ENCODE measurements at places on chromosomes 3 and 15.

GRCh38 chr3:154113609-154114008 is 7.6 kb upstream of the ARHGEF26 start:
- no peak for DNase-seq

DNA sequence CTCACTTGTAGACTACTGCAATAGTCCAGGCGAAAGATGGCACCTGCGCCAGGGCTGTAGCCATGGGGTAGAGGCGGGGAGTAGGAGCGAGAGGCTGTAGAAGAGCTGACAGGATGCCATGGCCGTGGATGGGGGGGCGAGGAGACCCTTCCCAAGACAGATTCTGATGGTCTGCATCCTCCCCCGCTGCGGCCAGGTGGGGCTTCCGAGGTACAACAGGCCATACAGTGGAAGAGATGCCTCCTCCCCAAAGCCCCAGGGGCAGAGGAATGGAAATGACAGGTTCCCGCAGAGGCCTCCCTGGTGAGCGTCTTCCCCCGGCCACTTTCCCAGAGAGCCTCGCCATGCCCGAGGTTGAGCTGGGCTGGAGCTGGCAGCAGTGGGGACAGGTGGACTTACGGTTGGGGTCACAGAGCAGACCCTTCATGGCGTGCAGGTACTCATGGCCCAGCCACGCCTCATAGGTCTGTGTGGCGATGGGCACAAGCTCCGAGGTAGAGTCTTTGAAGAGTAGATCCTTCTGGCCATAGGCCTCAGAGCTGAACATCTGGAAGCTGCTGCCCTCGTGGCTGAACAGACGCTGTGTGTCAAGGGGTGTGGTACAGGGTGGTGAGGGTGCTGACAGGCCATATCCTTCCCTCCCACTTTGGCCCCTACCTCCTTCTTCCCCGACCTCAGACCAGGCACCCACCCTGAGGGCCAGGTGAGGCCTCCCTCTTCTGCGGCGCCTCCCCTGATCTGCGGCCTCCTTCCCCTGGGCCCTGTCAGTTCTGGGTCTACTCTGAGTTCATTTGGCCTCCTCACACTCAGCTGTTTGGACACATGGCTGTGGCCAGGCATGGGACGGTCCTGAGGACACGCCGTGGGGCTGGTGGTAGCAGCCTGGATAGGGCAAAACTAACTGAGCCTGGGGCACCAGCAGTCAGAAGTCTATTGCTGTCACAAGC is 13.6 kb downstream of the MELTF start:
- DNase-seq = no peak

DNA sequence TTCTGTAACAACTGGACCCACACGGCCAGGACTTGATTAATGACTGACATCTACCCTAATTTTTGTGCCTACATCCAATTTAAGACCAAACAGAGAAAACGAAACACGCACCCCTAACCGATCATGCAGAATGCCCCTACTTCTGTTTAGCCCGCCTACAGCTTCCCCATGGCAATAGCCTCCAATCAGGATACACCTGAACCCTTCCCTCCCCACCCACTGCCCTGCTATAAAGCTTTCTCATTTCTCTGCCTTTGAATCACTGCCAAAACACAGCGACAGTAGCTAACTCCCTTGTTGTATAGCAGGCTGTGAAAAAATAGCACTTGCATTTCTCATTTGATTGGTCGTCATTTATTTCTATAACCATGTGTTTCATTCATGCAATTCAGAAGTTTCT is 45.2 kb upstream of the DPPA4 start:
- no peak for DNase-seq

DNA sequence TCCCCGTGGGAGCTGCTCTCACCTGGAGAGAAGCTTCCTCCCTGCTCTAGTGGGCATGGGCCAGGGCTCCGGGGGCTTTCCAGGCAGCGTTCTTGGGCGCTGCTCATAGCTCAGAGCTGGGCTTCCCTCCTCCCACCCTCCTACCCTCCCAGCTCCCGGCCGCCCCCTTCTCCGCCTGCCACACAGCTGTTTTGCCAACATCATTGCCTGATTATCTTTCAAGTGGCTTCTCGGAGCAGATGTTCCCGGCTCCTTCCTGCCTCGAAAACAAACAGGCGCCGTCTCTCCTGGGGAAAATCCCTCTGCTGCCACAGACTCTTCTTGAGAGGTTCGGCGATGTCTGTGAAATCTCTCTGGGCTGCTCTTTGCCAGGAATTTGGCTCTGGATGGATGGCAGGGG is 195.6 kb downstream of the RPLP1 start:
- no peak for DNase-seq

DNA sequence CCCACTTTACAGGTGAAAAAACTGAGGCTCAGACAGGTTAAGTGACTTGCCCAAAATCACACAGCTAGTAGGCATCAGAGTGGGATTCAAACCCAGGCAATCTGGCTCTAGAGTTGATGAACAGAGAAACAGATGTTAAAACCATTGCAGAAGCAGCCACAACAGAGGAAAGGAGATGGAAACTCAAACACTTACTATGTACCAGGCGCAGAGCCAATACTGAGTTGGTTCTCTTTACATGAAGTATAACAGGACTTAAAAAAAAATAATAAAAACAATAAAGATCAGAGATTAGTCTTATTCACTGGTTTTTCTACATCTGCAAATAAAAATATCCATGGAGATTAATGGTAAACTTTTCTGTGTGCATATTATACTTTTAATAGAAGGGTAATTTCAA is 84.9 kb upstream of the SPATA12 start:
- no peak for DNase-seq

GRCh38 chr3:24589931-24590880 is 95.6 kb upstream of the THRB start:
- DNase-seq = no peak

- peak; percentile 0 for DNase-seq
Observed at GRCh38 chr3:14519406-14519805, 20.7 kb downstream of the GRIP2 start.

- DNase-seq = no peak
Observed at GRCh38 chr3:183697123-183697609, 431 bp upstream of the YEATS2 start.

GRCh38 chr3:149042789-149043386 is 43.4 kb downstream of the HLTF start:
- no peak for DNase-seq
